Upper lobe of right lung (tissue), 1 donor: ENCODE measurements at places on chromosomes 6 and 20. TPM values are rescaled to one million over a fixed set of nuclear protein-coding genes. Genes with fewer than 3 reads are reported as not detected.

- no peaks in the 10 kb centered on the region for H3K36me3 ChIP-seq
- peak overlapping the region; percentile 17 for H3K4me3 ChIP-seq
- peaks cover 11% of the 10 kb centered on the region for H3K27me3 ChIP-seq
- peak overlapping the region; percentile 24 for H3K27ac ChIP-seq
Measured at GRCh38 chr6:107823047-107823557, 1.0 kb downstream of the SCML4 start.

DNA sequence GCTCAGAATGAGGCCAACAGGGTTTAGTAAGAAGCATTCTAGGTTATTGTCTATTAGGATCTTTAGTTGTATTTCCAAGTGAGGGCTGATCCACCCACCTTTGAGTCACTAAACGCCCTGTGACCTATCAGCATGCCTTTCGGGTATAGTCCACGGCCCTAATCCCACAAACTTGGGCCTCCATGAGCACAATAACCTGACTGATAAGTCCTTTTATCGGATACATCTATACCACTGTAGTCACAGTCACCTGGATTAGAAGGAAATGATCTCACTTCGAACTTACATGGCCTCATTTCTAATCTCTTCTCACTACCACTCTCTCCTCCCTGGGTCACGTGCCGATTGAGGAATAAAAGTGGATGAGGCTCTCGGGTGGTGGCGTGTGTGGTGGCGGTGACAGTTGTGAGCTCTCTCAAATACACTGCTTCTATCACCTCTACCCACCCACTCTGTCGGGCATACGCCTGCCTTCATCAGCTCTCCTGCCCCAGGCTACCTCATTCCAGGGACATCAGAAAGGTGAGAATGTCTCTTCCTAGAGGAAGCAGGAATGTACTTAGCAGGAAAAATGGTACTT lies 65.2 kb downstream of the TRAM2 start:
- peak overlapping the region; percentile 75 for H3K27ac ChIP-seq
- no peak overlapping the region for H3K4me3 ChIP-seq
- no peak for DNase-seq
- peaks cover 48% of the 10 kb centered on the region for H3K36me3 ChIP-seq
- H3K4me1 ChIP-seq: peaks cover 47% of the 10 kb centered on the region

DNA sequence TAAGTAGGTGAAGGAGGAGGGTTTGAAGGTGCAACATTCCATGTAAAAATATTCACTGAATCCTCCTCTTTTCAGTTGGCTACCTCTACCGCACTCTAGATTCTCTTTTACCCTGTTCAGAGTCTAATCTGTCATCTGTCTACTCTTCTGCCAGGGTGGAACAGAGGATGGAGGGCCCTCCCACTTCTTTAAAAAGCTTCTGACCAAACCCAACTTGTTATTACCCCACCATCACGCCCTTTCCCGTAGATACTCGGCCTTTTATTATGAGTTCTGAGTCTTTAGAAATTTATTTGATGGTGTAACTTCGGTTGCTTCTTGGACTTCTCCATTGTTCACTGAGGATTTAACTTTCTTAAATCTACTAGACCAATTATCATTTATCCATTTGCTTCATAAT lies 11.7 kb downstream of the STX11 start:
- H3K4me1 ChIP-seq: peaks cover 39% of the 10 kb centered on the region
- H3K4me3 ChIP-seq: no peak overlapping the region
- no peaks in the 10 kb centered on the region for H3K27me3 ChIP-seq
- DNase-seq: no peak

- H3K4me1 ChIP-seq: no peaks in the 10 kb centered on the region
- no peaks in the 10 kb centered on the region for H3K27me3 ChIP-seq
- no peaks in the 10 kb centered on the region for H3K36me3 ChIP-seq
- no peak for DNase-seq
- H3K4me3 ChIP-seq: no peak overlapping the region
Measured at GRCh38 chr6:164417537-164418261, 891.7 kb downstream of the C6orf118 start.

- H3K36me3 ChIP-seq: no peaks in the 10 kb centered on the region
- no peaks in the 10 kb centered on the region for H3K27me3 ChIP-seq
- DNase-seq: no peak
- H3K4me3 ChIP-seq: no peak overlapping the region
Measured at GRCh38 chr6:84467296-84467695, 239.9 kb upstream of the CEP162 start.

- DNase-seq: no peak
- no peaks in the 10 kb centered on the region for H3K36me3 ChIP-seq
- no peak overlapping the region for H3K4me3 ChIP-seq
- H3K27me3 ChIP-seq: no peaks in the 10 kb centered on the region
- H3K4me1 ChIP-seq: peaks cover 52% of the 10 kb centered on the region
Measured at GRCh38 chr6:46914279-46914810, 7.4 kb downstream of the ADGRF5 start.

DNA sequence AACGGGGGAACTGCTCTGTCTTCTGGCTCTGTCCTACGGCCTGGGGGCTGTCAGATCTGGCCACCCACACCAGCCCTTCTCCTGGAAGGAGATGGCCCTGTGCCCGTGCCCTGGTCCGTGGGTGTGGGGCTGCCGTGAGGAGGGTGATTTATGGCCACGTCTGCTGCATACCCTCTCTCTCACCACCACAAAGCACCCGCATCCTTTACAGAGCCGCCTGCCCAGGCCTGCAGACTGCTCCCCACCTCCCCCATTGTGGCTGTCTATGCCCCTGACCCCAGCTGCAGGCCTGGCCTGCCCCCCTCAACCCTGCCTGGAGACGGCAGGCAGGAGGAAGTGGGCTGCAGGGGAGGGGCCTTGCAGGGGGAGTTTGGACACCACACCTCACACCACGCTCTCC lies 72.7 kb upstream of the GATA5 start:
- H3K27ac ChIP-seq: no peak overlapping the region
- no peak for DNase-seq
- H3K4me1 ChIP-seq: peaks cover 4% of the 10 kb centered on the region

- no peaks in the 10 kb centered on the region for H3K27me3 ChIP-seq
- H3K4me3 ChIP-seq: no peak overlapping the region
- no peaks in the 10 kb centered on the region for H3K4me1 ChIP-seq
- no peak overlapping the region for H3K27ac ChIP-seq
- no peaks in the 10 kb centered on the region for H3K36me3 ChIP-seq
Measured at GRCh38 chr6:51885957-51886356, 201.5 kb downstream of the PKHD1 start.

DNA sequence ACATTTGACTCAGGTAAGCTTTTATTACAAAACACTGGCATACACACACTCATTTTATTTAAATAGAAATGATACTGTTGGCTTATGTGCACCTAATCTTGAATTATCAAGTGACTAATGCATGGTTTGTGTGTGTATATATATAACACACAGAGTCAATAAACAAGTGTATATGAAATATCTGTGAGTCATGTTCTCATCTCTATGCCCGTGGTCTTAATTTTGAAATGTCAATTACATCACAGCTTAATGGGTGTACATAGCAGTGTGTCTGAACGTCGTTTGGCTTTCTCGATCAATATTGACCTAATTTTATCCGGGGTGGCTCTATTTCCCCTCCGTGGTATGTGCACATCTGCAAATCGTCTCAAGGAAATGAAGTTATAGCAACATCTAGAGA lies 104.0 kb upstream of the ZFP64 start:
- no peaks in the 10 kb centered on the region for H3K4me1 ChIP-seq
- H3K27ac ChIP-seq: no peak overlapping the region
- no peak overlapping the region for H3K4me3 ChIP-seq

GRCh38 chr20:20561172-20561571 lies 151.3 kb downstream of the RALGAPA2 start:
- H3K27me3 ChIP-seq: no peaks in the 10 kb centered on the region
- H3K27ac ChIP-seq: no peak overlapping the region
- no peak for DNase-seq
- H3K4me1 ChIP-seq: no peaks in the 10 kb centered on the region

DNA sequence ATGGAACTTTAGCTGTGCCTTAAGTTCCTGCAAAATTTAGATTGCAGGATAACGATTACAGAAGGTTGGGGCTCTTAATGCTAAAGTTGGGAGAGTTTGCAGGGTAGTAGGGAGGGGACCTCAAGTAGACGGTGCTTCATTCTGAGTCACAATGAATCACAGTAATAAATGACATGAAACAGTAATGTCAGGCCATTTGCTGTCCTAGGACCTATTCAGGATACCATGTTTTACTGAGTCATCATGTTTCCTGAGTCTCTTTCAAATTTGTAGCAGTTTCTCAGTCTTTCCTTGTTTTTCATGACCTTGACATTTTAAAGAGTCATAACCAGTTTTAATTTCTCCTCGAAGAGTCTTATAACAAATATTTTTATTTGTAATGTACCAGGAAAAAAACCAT lies 406.9 kb upstream of the MAP3K7 start:
- H3K27me3 ChIP-seq: no peaks in the 10 kb centered on the region
- H3K36me3 ChIP-seq: no peaks in the 10 kb centered on the region
- no peak overlapping the region for H3K4me3 ChIP-seq
- no peaks in the 10 kb centered on the region for H3K4me1 ChIP-seq
- H3K27ac ChIP-seq: no peak overlapping the region
- DNase-seq: no peak

DNA sequence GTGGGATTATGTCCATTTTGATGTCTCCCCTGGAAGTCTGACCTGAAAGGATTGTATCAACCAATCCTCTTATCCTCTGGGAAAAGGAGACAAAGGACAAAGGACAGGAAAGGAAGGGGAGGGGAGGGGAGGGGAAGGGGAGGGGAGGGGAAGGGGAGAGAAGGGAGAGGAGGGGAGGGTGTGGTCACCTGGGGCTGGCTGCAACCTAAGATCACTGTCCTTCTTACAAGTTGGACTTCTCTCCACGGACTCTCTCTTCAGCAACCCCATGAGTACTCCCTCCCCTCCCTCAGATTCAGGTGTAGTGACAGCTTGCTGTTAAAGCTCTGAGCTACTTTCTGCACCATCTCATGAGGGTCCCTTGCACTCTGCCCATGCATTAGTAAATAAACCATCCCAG lies 58.9 kb upstream of the KLHL31 start:
- DNase-seq: no peak
- no peaks in the 10 kb centered on the region for H3K36me3 ChIP-seq
- H3K4me3 ChIP-seq: no peak overlapping the region
- no peaks in the 10 kb centered on the region for H3K4me1 ChIP-seq
- no peaks in the 10 kb centered on the region for H3K27me3 ChIP-seq

The MICA gene
- 36.6 TPM for total RNA-seq

The CENPQ gene
- total RNA-seq: 3.8 TPM
